ENCODE measurements at places on chromosomes 4 and X. TPM values are rescaled to one million over a fixed set of nuclear protein-coding genes. Genes with fewer than 3 reads are reported as not detected.

DNA sequence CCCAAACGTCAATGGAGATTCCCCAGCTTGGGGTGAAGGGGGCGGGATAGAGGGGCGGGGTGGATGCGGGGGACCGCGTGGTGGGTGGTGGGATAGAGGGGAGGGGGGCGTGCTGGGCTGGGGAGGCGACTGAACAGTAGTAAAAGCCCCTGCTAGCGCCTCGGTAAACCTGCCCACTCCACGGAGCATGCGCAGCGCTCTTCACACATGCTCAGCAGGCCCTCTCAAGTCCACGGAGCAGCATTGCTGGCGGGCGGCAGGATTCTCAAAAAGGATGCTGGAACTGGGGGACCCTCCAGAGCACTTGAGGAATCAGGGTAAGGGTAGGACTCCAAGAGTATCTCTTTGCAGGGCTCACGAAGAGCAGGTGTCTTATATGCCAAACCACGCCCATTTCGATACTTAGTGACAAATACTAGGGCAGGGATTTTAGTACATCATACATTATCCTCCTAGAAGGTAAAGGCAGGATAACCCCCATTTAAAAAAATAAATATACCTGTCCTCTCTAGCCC, 378 bp upstream of the RPS6KA6 start:
- H3K4me3 ChIP-seq: peak overlapping the region; percentile 47
- peaks cover 4% of the 10 kb centered on the region for H3K27me3 ChIP-seq
- DNase-seq: no peak
- H3K36me3 ChIP-seq: no peaks in the 10 kb centered on the region

GRCh38 chr4:153506341-153507309, 40.5 kb downstream of the TMEM131L start:
- H3K4me3 ChIP-seq: no peak overlapping the region
- no peak for DNase-seq
- H3K27ac ChIP-seq: peak overlapping the region; percentile 56
- H3K4me1 ChIP-seq: peaks cover 42% of the 10 kb centered on the region
- H3K36me3 ChIP-seq: peaks cover 12% of the 10 kb centered on the region

- peaks cover 37% of the 10 kb centered on the region for H3K4me1 ChIP-seq
- no peak overlapping the region for H3K4me3 ChIP-seq
- H3K27me3 ChIP-seq: no peaks in the 10 kb centered on the region
- DNase-seq: no peak
These were observed 14.5 kb downstream of the DOCK11 start for GRCh38 chrX:118510111-118510510.

DNA sequence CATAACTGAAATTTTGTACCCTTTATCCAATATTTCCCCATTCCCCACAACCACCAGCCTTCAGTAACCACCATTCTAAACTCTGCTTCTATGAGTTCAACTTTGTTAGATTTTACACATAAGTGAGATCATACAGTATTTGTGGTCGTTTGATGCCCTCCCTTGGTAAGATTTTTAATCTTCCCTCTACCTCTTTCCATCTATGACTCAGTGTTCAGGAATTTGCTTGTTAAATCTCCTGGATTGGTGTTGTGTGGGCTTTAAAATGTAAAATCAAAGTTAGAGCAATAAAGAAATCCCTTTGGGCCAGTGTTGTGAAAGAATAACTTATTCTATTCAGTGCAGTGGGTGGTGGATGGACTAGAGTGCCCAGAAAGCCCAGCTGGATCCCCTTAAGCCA, 37.4 kb downstream of the SLC16A2 start:
- H3K27ac ChIP-seq: no peak overlapping the region
- H3K4me3 ChIP-seq: no peak overlapping the region
- DNase-seq: no peak
- no peaks in the 10 kb centered on the region for H3K36me3 ChIP-seq
- no peaks in the 10 kb centered on the region for H3K4me1 ChIP-seq

DNA sequence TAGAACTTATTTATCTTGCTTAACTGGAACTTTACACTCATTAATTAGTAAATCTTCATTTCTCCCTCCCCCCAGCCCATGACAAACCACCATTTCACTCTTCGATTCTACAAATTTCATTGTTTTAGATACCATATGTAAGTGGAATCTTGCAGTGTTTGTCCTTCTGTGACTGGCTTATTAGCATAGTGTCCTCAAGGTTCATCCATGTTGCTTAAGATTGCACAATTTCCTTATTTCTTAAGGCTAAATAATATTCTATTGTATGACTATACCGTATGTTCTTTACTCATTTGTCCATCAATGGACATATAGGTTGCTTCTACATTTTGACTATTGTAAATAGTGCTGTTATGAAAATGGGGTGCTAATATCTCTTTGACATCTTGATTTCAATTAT, 24.5 kb upstream of the RNF212 start:
- peak overlapping the region; percentile 87 for H3K4me3 ChIP-seq
- H3K36me3 ChIP-seq: peaks cover 2% of the 10 kb centered on the region
- no peak overlapping the region for H3K27ac ChIP-seq
- H3K4me1 ChIP-seq: peaks cover 20% of the 10 kb centered on the region

Gene XKRX
- 0.30 TPM for total RNA-seq

DNA sequence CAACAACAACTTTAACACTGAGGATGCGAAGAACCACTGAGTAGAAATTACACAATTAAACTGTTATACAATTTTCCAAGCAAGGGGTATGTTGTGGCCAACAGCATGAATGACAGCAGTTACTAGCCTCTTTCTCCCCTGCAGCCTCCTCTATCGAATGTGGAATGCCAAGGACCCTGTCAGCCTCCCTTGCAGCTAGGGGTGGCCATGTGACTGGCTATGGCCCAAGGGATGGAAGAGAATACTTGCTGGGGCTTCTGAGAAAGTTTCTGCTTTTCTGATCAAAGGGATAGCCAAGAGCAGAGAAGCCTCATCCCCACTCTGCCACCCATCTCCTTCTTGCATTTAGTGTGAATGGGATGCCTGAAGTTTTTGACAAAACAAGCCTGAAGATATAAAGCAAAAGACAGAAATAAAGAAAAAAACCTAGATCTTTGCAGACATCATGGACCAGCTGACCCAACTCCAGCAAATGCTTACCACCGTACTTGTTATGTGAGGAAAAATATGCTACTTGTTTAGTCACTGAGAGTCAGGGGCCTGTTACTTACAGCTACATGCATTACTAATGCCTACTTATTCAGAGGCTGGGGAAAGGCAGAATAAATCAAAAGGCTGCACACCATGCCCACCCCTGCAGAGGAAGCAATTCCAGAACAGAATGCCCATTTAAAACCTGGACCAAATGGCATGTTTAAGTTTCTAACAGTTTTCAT, 32.0 kb downstream of the DCTD start:
- H3K27me3 ChIP-seq: no peaks in the 10 kb centered on the region
- H3K4me1 ChIP-seq: no peaks in the 10 kb centered on the region
- H3K4me3 ChIP-seq: no peak overlapping the region
- DNase-seq: no peak

DNA sequence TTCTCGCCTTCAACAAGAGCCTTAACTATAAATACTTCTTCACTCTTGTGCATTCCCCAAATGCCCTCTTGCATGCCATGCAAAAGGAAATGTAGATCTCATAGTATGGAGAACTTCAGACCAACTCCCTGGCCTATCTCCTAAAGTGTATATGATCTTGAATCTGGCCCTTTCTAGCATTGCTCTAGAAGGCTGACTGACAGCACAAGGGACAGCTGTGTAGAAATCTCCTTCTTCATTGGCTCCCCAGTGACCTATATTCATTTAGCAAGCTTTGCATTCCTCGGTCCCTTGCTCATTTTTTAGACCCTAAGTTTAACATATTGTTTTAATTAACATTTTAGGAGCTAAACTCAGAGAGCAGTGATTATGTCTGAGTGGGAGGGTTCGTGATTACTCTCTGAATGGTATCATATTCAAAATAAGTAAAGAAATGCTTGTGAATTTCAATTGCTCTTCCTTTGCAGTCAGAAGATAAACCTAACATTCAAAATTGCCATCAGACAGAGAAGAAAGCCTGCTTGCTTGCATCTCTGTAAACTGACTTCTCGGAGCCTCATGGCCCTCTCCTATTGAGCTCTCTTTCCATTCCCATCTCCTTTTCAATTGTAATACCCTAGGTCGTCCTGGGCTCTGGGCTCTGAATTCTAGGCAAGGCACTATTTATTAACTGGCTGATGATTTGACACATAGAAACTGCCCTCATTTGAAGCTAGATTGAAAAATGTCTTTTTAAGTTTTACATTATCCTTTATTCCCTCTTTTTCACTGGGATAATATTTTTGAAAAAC, 120.3 kb upstream of the PRKG2 start:
- no peaks in the 10 kb centered on the region for H3K4me1 ChIP-seq
- H3K27me3 ChIP-seq: peaks cover under 1% of the 10 kb centered on the region
- no peak overlapping the region for H3K27ac ChIP-seq
- DNase-seq: no peak

Gene PPEF2
- total RNA-seq: 0.15 TPM

Gene TRAPPC11
- total RNA-seq: 27.3 TPM

- no peaks in the 10 kb centered on the region for H3K27me3 ChIP-seq
- no peak for DNase-seq
- H3K27ac ChIP-seq: no peak overlapping the region
These were observed 131.3 kb downstream of the SLC7A11 start for GRCh38 chr4:138110815-138111214.

GRCh38 chrX:346034-346813, 27.6 kb upstream of the GTPBP6 start:
- H3K4me3 ChIP-seq: no peak overlapping the region
- DNase-seq: no peak
- peaks cover 3% of the 10 kb centered on the region for H3K36me3 ChIP-seq
- no peak overlapping the region for H3K27ac ChIP-seq

DNA sequence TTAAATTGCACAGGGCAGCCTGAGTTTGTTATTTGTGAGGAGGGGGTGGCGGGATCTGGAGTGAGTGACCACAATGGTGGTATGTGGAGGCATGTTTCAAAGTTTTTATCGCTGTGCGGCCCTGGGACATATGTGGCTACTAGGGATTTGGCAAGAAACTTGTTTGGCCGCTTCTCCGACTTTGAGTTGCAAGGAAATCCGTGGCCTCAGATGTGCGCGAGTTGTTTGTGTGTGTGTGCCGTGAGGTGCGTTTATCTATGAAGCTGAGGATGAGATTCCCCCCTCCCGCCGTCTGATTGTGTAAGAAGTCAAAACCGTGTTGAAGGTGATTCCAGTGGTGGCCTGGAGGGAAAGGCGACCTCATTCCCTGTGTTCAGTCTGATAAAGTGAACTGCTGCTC, 1.4 kb downstream of the JADE3 start:
- H3K36me3 ChIP-seq: no peaks in the 10 kb centered on the region
- peak overlapping the region; percentile 16 for H3K27ac ChIP-seq
- peaks cover 7% of the 10 kb centered on the region for H3K4me1 ChIP-seq
- H3K27me3 ChIP-seq: peaks cover 23% of the 10 kb centered on the region
- H3K4me3 ChIP-seq: peak overlapping the region; percentile 82

Gene DUSP21
- total RNA-seq: not detected
